ENCODE measurements at places on chromosomes 1 and 21.

- DNase-seq: no peak
Measured at GRCh38 chr1:156056326-156056849, 1.8 kb downstream of the LAMTOR2 start.

GRCh38 chr1:154871374-154871773, 1.3 kb upstream of the KCNN3 start:
- no peak for DNase-seq

GRCh38 chr1:185987611-185988321, 253.6 kb downstream of the HMCN1 start:
- no peak for DNase-seq

DNA sequence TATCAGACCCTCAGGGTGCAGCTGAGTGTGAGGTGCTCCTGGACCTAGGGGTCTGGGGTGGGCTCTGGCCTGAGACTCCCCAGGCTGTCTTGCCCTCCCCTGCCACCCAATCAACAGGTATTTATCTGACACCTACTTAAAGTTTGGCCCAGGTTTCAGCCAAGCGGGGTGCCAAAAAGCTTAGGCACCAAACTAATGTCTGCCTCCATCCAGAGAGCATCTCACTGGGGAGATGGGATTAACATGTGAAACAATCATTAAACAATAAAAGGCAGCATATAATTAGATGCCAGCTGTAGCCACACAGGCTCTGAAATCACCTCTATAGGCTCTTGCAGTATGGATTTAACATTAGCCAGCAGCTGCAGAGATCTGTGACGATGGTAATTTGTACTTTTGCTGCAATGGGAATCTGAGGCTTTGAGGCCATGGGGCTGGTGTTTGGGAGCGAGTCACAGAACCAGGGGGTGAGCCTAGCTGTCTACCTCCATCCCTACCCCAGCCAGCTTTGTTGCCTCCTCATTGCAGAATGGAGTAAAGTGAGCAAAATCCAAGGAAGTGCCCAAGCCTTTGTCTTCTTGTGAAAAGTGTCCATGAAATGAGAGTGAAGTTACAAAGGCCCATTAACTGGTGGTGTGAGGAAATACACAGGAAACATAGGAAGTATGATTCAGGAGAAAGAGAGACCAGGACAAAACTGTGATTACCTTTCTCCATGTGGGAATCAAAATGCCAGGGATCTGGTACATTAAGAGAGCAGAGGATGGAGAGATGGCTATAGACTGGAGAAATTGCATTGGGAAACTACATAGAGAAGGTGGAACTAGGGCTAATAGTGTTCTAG, 36.1 kb downstream of the EIF2D start:
- no peak for DNase-seq

GRCh38 chr1:197919346-197920066, 2.3 kb downstream of the LHX9 start:
- no peak for DNase-seq

DNA sequence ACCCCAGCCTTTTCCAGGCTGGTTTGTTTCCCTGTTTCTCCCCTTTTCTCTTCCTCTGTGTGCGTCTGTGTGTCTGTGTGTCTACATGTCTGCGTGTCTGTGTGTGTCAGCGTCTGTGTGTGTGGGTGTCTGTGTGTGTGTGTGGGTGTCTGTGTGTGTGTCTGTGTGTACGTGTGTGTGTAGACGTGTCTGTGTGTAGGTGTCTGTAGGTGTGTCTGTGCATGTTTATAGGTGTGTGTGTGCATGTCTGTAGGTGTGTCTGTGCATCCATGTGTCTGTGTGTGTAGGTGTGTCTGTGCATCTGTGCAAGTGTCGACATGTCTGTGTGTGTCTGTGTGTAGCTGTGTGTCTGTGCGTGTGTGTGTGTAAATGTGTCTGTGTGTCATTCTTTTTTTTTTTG, 3.3 kb downstream of the TTLL10 start:
- no peak for DNase-seq

- DNase-seq: no peak
Measured at GRCh38 chr1:36743286-36744005, 260.7 kb upstream of the CSF3R start.

DNA sequence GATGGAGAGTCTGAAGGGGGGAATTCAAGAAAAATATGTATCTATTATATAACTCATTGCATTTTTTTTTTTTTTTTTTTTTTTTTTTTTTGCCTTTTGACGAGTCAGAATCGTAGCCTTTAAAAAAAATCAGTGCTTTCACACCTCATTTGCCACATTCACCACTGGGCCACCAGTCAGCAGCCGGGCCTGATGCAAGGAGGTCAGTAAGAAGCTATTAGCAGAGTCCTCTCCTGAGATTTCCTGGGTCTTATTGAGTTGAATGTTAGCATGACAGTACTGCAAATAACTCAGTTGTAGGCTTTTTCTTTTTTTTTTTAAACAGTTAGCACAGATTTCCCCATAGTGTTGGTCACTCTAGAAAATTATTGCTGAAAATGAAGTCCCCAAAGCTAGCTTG, 139.8 kb downstream of the SPATA17 start:
- no peak for DNase-seq

- DNase-seq: no peak
Measured at GRCh38 chr1:147496044-147496443, 45.3 kb upstream of the BCL9 start.

GRCh38 chr1:244439391-244440032, 12.2 kb downstream of the ADSS2 start:
- DNase-seq: no peak

- no peak for DNase-seq
Measured at GRCh38 chr1:77824694-77825093, 45.2 kb downstream of the MIGA1 start.

GRCh38 chr1:219810451-219810850, 117.9 kb downstream of the SLC30A10 start:
- DNase-seq: no peak

GRCh38 chr21:32921632-32922230, 104.0 kb upstream of the OLIG2 start:
- no peak for DNase-seq

- no peak for DNase-seq
Measured at GRCh38 chr1:24210195-24210627, 23.1 kb upstream of the IFNLR1 start.

DNA sequence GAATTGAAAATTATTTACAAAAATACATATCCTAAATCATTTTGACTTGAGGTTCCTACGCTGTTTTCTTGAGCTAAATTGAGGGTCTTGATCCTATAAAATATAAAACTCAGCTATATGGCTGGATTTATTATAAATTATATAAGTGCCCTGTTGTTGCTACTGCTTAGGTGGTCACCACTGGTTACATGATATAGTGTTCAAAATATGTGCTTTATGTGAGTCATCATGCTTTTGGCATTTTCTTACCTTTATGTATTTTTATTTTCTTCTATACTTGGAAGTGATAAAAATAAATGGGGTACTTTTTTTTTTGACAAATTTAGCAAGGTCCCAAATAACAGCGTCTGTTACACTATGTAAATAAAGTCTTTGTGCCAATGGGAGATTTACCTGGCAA, 31.1 kb upstream of the PTPRC start:
- DNase-seq: no peak

DNA sequence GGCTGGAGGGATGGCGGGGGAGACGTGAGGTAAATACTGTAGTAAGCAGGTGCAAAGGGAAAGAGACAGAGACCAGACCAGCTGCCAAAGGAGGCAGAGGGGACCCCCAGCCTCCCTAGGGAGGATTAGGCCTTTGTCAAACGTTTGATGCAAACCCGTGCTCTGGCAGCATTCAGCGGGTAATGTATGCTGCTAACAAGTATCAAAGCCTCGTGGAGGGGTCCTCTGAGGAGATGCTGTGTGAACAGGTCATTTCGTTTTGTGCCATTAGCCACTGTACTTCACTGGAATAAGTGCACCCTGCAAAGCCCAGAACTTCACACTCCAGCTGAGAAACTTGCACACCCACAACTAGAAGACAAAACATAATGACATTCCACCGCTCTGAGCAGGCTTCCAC, 644.5 kb downstream of the NPHP4 start:
- no peak for DNase-seq

- DNase-seq: no peak
Measured at GRCh38 chr1:18630511-18631495, at the start of gene PAX7. TSS of gene PAX7 (plus strand) at chr1:18630846. CDS start at chr1:18631604, 758 bp downstream.

DNA sequence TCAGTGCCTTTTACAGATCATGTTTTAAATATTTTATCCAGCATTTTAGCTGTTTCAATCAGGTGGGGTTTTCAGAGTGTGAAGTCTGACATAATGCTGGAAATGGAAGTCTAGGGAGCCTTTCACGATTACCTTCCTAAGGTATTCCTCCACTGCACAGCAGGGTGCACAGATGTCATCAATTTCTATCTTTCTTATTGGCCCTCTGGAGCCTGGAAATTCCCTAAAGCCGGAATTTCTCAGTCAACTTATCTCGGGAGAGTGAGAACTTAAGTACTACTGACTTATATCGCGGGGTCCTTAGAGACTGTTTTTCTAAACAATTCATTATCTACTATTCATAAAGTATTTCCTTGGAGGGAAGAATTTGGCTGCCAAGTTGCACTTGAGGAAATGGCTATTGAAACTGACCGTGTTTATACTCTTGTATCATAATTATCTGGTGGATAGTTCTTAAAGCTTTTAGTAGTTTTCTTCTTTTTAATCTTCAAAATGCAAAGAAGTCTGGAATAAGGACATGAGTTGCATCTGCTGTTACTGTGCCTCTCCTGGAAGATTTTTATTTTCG, 311.8 kb upstream of the B3GALT2 start:
- no peak for DNase-seq

- no peak for DNase-seq
Measured at GRCh38 chr21:10521091-10521598, at the start of gene TPTE. TSS of gene TPTE (plus strand) at chr21:10521583. CDS start at chr21:10538724, 17,141 bp downstream.

DNA sequence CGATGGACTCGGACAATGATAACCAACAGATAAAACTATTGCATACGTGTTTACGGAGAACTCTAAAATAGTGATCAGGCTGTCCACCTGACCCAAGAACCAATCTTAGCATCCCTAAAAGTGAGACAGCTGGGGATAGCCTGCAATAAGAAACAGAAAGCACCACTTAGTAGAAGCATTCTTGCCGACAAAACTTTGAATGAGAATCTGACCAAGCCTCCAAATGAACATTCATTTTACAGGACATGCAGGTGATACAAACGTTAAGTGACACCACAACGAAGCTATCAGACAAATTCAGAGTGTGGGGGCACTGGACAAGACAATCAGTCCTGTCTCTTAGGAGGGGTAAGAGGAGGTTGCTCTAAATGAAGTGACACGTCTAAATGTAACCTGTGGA, 1.2 kb downstream of the PSMG1 start:
- no peak for DNase-seq

DNA sequence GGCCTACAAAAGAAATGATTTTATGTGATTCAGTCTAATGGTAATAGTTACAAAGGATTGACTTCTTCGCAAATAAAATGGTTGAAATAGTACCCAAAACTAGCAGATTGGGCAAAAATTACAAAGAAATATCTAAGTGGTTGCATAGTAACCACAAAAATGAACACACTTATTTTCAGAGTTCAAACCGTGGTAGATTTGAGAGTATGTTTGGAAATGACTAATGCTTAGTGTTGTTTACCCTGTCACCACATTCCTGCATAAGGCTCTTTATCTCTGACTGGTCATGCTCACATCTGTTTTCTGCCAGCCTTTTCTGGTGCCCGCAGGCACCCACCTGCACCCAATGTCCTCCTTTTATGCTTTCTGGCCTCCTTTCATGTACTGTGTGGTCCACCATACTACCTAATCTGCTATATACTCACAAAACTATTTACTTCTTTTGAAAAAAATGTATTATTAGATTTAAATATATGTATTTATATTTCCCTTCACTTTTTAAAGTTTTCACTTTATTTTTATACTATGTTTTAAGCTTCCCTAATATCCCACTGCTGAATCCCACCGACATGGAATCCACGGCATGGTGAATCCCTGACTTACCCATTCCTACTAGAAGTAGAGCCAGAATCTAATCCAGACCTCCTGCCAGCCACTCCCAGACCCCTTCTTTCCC, 30.3 kb downstream of the PTPRC start:
- peak; percentile 95 for DNase-seq

GRCh38 chr1:89596698-89597097, 36.2 kb upstream of the LRRC8C start:
- no peak for DNase-seq

GRCh38 chr1:21523297-21523813, 14.1 kb downstream of the ALPL start:
- no peak for DNase-seq

DNA sequence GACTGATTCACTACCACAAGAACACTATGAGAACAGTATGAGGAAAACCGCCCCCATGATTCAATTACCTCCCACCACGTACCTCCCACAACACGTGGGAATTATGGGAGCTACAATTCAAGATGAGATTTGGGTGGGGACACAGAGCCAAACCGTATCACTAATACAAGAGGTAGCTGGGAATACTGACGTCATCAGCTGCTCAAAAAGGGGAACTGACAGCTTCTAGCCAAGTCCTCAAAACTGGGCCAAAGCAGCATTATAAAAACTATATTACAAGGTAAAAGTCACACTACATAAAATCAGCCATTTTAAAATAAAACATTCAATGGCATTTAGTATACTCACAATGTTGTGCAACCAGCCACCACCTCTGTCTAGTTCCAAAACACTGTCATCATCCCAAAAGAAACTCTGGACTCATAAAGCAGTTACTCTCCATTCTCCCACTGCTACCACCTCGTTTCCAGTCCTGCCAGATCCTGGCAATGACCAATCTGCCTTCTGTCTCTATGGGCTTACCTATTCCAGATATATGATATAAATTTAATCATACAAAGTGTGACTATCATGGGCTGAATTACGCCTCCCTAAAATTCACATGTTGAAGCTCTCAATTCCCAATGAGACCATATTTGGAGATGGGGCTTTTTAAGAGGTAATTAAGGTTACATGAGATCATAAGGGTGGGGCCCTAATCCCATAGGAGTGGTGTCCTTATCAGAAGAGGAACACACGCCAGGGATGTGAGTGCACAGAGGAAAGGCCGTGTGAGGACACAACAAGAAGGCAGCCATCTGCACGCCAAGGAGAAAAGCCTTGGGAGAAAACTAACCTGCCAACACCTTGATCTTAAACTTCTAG, 192.1 kb downstream of the SETD4 start:
- no peak for DNase-seq

DNA sequence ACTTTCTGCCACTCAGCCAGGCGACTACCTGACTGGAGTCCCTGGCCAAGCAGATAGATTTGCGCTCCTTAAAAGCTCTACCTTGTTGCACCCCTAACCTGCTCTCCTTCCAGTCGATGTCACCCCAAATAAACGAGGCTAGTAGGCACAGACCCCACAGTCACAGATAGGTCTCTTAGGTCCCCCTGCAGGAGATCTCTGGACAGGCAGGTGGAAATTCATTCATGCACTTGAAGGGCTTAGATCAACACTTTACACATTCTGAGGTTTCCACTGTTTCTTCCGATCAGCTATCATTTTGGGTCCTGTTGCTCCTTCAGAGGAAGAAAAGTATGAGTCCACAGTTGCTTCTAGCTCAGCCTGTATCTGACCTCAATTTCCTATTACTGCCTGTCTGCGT, 272.6 kb upstream of the FMN2 start:
- no peak for DNase-seq

- no peak for DNase-seq
Measured at GRCh38 chr21:25834381-25834780, 99.6 kb downstream of the GABPA start.

Data from fibroblast of skin of back (primary cell).